ENCODE measurements at places on chromosomes 7 and 10.

DNA sequence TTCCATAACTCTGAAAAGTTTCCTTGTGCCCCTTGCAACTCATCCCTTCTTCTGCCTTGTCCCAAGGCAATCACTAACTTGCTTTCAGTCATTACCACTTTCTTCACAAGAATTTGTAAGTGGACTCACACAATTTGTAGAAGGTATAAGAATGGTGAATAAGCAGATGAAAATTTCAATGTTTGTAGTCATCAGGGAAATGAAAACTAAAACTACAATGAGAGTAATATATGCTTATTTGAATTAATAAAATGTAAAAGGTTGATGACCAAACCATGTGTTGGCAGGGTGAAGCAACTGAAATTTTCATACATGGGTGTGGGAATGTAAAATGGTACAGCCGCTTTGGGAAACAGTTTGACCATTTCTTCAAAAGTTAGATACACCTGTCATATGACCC lies 79.7 kb downstream of the GNAT3 start:
- DNase-seq: no peak

GRCh38 chr7:132309102-132309805 lies 267.0 kb downstream of the PLXNA4 start:
- no peak for DNase-seq

GRCh38 chr7:128835790-128836641 lies 5.8 kb downstream of the FLNC start:
- no peak for DNase-seq

DNA sequence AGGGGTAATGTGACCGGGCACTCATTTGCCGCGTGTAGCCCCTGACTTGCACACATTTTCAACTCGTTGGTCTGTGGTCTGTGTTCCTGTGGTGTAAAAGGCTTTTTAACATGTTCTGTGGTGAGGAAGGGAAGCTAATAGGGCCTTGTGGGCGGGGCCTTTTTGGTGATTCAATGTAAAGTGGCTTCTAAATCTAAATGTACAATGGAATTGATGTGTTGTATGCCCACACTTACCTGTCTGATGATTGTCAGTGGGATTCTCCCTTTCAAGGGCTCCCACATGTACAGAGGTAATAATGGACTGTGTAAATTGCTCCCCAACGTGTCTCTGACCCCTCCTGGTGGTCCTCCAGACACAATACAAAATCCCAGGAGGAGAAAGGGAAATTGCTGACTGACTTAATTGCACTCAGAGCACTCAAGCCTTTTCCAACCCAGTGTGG lies 43.1 kb upstream of the GATAD1 start:
- no peak for DNase-seq

GRCh38 chr7:159250471-159250870 lies 105.8 kb upstream of the VIPR2 start:
- no peak for DNase-seq

GRCh38 chr7:99112097-99112496 lies 31.8 kb downstream of the SMURF1 start:
- no peak for DNase-seq

- DNase-seq: no peak
Measured at GRCh38 chr7:80924090-80924489, 5.2 kb upstream of the SEMA3C start.

DNA sequence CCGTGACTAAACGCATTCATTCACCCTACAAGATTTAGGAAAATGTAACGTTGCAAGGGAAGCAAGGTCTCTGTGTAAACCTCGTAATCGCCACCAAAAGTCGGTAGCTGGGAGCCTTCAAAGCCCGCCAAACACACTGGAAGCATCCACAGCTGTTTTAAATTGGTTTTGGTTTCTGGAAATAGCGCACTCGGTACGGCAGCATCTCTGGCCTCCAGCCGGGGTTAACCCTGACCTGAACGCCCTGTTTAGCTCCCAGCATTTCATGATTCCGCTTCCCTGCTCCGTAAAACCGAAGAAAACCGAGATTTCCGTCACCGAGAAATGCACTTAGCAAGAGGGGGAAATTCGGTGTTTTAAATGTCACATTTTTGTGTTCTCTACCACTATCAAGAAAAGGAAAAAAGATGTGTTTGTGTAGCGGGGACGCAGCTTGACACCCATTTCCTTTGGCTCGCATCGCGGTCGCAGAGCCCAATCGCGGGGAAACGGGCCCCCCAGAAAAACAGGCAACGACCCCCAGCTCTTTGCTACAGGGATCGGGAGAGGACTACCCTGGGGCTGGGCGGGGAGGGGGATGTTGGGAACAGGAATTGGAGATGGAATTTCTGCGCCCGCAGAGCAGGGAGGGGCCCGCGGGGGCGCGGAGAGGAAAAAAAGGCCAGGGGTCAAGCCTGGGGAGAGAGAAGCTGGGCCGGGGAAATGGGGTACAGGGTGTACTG lies 646 bp downstream of the SGCE start:
- DNase-seq: no peak

DNA sequence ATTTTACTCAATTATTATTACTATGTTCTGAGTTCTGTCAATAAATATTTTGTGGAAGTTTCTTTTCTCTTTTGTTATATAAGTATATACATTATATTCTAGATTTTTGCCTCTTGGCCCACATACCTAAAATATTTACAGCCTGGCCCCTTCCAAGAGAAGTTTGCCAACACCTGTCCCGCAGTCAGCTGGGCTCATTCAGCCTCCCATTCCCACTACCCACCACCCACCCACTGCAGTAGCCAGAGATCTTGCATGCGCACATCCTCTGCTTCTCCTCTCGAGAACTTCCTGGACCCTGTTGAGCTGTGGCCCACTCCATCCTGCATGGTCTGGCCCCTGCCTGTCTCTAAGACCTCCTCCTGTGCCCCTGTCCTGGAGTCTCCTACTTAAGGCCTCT lies 33.6 kb downstream of the WIPF3 start:
- DNase-seq: no peak

GRCh38 chr7:79692015-79692414 lies 238.5 kb upstream of the MAGI2 start:
- DNase-seq: no peak

DNA sequence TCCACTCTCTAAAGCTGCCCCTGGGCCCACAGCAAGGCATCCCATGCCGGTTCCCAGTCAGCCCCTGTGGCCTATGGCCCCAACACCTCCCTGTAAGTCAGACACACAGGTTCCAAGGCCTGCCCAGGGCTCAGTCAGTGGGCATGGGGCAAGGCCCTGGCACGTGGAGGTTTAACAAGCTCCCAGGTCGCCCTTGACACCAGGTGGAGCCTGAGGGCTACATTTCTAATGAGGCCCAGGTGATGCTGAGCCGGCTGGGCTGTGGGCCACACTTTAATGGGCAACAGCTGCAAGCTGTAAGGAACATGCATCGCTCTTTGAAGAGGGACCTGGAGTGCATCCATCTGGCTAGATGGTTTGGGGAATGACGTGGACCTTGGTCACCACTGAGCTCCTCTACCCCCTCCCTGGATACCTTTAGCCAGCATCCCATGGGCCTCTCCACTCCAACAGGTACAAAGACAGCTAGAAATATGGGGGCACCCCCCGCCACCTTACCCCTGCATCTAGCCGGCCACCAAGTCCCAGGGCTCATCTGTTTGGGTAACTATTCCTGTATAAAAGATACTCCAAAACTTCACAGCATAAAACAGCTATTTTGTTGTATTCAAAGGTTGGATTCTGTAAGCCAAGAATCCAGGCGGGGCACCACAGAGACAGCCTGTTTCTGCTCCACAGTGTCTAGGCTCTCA lies 122.5 kb downstream of the OAT start:
- DNase-seq: no peak

GRCh38 chr10:49272251-49273081 lies 26.5 kb upstream of the C10orf71 start:
- no peak for DNase-seq

DNA sequence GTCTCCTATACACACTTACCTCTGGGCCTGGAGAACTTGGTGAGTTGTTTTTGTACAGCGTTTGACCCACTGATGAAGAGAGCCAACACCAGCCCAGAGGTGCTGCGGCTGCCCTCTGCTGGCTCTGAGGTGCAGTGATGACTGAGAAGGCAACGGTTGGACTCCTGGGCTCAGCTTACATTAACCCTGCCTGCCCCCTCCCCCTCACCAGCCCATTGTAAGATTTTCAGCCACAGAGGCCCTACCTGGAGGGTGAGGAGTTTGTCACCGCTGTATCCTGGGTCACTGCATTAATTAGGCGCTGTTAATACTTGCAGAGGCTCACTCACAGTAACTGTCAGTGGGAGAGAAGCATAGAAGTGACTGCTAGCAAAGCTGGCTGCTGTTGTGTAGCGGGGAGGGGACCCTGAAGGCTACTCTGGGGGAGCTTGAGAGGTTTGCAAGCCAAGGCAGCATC lies 19.0 kb upstream of the ANKRD2 start:
- DNase-seq: peak; percentile 14

- DNase-seq: no peak
Measured at GRCh38 chr10:127774766-127775559, 38.0 kb downstream of the FOXI2 start.

DNA sequence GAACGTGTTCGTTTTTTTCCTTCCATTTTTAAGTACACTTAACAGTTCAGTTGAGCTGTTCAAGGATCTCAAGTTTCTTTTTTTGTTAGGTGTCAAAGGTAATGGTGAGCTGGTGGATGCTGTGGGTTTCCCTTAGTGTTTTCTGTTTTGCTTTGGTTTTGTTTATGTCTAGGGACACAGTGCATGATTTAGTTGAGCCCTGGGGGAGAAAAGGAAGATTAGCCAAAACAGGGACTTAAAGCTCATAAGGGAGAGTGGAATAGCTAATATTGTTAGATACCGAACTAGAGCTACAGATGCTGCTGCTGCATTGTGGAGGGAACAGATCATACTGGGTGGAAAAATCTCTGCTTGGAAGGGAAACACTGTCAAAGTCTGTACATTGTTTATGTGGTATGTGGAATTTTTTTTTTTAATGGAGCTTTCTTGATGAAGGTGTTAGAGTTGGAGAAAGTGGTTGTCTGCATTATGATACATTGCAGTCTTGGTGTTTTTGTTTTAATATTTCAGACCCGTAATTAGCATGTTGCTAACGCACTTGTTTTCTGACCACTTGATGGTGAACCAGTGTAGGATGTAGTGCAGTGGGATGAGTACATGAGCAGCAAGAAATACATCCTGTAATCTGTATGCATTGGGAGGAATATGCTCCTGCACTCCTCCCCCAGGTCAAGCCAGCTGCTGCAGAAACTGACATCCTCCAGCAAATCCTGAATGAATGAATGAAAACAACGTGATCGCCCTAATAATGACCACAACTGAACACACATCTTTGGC lies 2.1 kb downstream of the GLCCI1 start:
- no peak for DNase-seq

- no peak for DNase-seq
Measured at GRCh38 chr7:120442838-120443237, 169.9 kb downstream of the KCND2 start.

- DNase-seq: no peak
Measured at GRCh38 chr10:22473459-22473858, 128.2 kb downstream of the SPAG6 start.

- no peak for DNase-seq
Measured at GRCh38 chr10:118116715-118117449, 70.1 kb upstream of the RAB11FIP2 start.

DNA sequence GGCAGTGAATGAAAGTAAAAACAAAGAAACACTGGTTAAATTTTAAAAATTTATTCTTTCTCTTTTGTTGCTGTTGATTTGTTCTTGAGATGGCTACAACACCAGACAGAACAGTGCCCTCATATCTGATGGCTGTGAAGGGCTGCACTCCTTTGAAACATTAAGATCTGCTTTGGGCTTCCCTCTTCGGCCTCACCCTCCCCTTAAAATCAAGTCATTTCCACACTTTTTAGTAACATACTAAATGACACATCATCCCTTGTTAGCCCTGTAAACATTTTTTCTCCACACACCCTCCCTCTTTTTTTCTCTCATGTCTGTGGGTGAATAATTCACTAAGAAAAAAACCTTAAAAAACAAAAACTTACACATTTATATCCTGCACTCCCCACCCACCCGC lies 16.4 kb downstream of the IRF5 start:
- DNase-seq: no peak

- DNase-seq: no peak
Measured at GRCh38 chr10:89556600-89556999, 21.2 kb upstream of the SLC16A12 start.

DNA sequence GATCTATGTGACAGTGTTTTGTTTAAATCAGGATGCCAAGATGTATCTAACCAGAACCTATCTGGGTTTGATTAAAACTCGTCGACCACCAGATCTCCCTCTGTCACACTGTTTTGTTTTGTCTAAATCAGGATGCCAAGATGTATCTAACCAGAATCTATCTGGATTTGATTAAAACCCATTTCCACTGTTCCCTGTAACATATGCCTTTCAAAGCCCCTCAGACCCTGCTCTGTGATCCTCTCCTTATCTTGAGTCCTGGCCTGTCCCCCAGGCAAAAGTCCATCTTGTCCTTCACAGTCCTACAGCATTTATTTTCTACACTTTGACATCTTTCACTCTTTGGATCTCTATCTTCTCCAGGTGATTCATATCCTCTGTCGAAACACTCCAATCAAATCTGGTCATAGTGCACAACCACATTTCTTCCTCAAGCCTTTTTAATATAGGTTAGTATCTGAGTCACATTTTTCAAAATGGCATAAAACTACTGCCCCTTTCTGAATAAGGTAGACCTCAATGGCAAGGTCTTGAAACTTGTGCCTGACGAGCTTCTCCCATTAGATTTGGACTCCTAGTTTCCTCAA lies 32.5 kb downstream of the ERLIN1 start:
- no peak for DNase-seq

DNA sequence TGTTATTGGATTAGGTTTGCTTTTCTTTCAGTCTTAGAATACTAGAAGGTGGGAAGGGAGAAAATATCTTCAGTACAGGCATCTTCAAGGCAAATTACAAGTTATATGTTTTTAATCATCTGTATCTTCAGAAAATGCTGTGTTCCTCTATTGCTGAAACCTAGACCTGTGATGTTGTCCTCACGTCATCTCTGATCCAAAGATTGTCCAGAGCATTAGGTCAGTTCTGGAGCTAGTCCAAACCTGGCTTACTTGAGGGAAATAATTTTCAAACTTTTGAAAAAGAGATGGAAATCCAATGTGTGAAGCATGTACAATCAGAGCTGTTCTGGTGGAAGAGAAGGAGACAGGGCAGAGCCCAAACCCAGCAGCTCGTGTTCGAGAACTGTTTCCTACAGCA lies 217.3 kb downstream of the ZEB1 start:
- no peak for DNase-seq

DNA sequence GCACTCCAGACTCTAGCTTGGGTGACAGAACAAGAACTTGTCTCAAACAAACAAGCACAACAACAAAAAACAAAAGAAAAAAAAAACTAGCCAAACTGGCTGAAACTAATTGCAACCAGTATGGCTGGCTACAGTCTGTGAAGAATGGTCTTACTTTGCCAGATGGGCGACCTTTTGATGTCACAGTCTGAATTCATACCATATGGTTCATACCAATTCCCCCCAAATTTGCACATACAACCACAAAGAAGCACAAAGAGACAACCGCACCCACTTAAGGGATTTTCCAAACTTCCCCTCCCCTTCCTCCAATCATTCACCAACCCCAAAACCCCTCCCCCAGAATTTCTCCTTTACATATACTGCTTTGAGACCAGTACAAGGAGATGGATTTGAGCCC lies 114.2 kb downstream of the SPAG6 start:
- DNase-seq: no peak
